ENCODE measurements at places on chromosomes 4 and X. TPM values are rescaled to one million over a fixed set of nuclear protein-coding genes. Genes with fewer than 3 reads are reported as not detected.
A peak's percentile ranks its signal among the peaks of the same experiment; 100 is the strongest.

Gene SMIM20
- total RNA-seq: 19.4 TPM

Gene PRRG1
- total RNA-seq: 1.7 TPM

DNA sequence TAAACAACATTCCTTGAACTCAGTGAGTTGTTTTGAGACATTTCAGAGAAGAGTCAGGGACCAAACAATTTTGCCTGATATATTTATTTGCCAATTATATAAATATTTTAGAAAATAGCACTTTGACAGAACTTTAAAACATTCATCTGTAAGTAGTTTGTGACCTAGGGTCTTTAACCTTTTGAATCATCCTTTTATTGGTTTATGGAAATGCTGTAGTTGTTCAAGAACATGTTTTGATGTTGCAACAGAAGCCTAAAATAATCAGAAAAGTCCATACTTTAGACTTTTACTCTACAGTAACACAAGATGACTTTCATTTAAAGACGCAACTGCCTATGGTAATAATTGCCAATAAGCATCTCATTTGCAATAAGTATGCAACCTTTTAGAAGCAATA lies 43.0 kb downstream of the CXCL1 start:
- no peak overlapping the region for H3K4me3 ChIP-seq
- no peak overlapping the region for H3K27ac ChIP-seq
- no peaks in the 10 kb centered on the region for H3K27me3 ChIP-seq
- no peak for DNase-seq

DNA sequence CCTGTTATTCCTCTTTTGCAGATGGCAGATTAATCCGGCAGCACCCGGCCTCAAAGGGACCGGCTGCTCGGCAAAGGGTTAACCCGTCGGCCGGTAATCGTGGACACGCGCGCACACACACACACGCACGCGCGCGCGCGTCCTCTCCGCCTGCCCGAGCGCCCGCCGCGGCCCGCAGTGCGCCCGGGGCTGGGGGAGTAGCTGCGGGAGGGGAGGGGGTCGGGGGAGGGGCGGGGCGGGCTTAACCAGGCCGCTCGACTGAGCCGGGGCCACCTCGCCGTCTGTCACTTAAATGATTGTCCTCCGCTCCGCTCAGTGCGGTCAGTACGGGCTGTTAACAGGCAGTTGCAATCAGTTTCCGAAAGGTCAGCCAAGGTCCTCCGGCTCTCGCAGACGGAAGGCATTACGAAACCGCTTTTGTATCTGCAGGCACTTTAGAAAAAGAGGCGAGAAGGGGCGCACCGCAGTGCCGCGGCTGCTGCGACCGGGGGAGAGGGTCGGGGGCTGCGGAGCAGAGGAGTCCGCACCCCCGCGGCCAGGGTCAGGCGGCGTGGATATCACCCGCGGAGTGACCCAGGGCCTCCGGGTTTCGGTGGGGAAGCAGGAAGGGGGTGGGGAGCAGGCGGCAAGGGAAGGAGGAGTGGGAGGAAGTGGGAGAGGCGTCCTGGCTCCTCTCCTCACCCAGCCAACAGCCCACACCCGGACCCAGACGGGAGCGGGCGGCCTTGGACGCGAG lies 57.3 kb upstream of the BCOR start:
- peaks cover 62% of the 10 kb centered on the region for H3K27me3 ChIP-seq
- DNase-seq: peak; percentile 88
- H3K27ac ChIP-seq: peak overlapping the region; percentile 78
- no peaks in the 10 kb centered on the region for H3K36me3 ChIP-seq
- no peaks in the 10 kb centered on the region for H3K4me1 ChIP-seq
- peak overlapping the region; percentile 47 for H3K4me3 ChIP-seq
